ENCODE measurements at places on chromosomes 11 and 22.

DNA sequence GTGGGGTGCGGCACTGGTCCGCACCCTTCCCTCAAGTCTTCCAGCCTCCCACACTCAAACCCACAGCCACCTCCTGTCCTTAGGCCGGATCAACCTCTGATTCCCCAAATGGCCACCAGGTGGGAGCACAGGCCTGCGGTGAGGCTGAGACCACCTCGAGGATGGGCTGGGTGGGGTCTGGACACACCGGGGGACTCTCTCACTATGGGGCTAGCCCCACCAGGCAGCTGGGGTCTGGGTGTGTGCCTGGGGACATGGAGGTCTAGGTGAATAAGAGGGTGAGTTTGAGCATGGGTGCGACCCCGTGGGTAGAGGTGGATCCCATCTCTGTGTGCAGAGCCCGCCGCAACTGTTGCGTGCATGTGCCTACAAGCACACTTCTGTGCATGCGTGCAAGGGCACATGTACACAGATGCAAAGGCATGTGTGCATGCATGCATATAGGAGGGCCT, 32.6 kb downstream of the MYO18B start:
- DNase-seq: no peak

DNA sequence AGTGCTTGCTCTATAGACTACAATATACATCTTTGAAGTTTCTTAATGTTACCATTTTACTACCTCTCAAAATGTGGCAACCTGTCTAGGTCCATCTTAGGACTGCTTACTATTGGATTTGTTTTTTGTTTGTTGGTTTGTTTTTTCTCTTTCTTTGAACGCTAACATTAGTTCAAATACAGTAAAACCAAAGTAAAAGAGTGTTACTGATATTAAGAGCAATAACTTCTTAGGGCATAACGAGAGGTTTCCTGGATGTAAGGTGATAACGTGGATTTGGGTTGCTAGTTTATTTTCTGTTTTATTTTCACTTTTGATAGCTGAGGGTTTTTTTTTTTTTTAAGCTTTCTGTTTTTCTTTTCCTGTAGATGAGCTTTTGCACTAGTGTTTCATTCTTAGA, 43.6 kb downstream of the TMEM135 start:
- no peak for DNase-seq

DNA sequence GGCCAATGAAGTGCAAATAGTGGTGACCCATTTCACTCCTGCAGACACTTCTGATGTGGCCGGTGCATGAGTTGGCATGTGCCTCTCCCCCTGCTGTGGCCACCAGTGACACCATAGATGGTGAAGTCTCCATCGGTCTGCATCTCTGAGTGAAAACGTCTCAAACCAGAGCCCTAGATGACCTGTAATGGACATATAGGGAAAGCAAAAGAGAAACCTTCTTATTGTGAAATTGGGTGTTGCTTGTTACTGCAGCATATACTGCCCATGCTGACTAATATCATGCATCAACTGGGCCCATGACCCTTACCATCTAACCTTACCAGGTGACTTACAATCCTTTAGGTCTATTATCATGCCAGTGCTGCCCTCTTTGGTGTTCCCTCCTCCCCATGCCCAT, 11.7 kb upstream of the VPS37C start:
- DNase-seq: no peak

DNA sequence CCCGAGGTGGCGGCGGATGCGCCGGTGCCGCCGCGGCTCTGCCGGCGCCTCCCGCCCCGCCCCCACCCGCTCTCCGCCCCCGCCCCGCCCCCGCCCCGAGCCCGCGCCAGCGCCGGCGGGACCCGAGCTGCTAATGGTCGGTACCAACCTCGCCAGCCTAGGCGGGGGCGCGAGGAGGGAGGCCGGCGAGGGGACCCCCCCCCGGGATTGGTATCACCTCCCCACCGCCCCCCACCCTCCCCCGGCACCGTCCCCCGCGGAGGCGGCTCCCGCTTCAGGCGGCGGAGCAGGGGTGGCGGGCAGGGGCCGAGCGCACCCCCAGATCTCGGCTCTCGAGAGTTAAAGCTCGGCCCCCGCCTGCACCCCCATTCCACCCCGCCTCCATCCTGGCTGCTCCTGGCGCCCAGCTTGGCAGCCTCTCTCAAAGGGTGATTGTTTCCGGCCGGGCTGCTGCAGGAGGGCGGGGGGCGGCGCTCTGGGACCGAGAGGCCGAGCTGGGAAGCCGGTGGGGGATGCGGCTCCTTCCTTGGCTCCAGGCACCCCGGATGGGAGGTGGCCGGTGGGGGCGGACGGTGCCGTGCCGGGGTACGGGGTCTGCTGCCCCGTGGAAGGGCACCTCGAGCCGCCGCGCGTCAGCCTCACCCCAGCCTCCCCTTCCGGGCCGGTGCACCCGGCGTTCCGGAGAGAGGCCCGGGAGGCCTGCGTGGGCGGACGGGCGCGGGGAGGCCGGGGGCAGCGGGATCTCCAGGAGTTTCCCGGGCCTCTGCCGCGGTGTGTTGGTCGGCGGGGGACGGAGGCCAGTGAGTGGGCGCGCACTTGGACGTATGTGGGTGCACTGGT, at the start of gene B3GAT1:
Gene B3GAT1 (minus strand): TSS at position 40 of the 840 bp plus-strand sequence. CDS start 24,583 bp downstream, outside the sequence.
- peak; percentile 92 for DNase-seq

DNA sequence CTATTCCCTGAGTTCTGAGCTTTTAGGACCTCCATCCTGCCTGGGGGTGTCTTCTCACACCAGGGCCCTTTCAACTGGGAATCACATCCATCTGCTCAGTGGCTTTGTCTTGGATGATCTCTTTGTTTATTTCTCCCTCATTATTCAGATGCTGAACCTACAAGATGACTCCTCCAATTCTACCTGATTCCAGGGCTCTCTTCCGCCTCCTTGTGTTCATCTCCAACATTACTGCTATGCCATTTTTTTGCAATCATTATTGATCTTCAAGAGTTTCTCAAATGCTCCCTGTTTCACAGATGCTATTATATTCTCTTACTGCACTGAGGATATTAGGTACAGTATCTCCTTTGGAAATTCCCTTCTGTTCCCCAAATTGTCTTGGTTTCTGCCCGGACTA, 307.7 kb downstream of the SHANK2 start:
- no peak for DNase-seq

DNA sequence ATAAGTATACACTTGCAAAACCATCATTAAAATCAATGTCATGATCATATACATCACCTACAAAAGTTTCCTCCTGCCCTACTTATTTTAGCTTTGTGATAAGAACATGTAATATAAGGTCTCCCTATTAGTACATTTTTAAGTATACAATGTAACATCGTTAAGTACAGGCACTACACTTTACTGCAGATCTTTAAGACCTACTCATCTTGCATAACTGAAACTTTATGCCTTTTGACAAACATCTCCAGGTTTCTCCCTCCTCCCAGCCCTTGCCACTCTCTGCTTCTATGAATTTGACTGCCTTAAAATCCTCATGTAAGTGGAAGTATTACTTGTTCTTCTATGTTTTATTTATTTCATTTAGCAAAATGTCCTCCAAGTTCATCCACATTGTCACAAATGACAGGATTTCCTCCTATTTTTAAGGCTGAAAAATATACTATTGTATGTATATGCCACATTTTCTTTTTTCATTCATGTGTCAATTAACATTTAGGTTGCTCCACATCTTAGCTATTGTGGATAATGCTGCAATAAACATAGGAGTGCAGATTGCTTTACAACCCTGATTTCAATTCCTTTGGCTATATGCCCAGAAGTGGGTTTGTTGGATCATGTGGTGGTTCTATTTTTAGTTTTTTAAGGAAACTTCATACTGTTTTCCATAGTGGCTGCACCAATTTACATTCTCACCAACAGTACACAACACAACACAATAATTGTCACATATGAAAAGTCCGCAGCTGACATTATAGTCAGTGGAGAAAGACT, 471.1 kb upstream of the ANO3 start:
- DNase-seq: no peak

DNA sequence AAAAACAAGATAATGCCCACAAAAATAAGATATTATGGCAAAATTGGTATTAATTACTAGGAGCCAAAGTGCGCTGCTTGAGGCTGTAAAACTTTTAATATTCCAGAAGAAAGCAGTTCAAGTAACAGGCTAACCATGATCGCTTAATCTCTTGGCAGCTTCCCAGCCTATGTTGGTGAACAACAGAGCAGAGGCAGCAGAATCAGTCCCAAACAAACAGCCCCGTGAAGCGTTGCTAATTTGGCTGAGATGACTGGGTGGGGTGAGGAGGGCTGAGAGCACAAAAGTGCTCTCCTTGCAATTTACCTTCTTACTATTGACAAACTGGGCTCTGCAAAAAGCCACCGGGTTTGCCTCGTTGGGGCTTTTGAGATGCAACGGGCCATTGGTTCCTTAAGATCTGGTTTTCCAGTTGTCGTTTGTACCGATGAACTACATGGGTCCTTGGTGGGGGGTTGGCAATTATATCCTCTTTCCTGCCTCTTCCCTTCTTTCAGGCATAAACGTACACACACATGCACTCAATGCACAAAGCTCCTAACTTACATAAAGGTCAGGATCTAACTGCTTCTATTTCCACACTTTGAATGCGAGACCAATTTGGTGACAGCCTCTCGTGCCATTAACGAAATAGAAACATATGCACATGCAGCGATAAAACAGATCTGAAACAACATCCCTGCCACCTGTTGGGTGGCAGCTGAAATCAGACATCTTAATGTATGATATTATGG, 407.6 kb upstream of the CADM1 start:
- DNase-seq: no peak

DNA sequence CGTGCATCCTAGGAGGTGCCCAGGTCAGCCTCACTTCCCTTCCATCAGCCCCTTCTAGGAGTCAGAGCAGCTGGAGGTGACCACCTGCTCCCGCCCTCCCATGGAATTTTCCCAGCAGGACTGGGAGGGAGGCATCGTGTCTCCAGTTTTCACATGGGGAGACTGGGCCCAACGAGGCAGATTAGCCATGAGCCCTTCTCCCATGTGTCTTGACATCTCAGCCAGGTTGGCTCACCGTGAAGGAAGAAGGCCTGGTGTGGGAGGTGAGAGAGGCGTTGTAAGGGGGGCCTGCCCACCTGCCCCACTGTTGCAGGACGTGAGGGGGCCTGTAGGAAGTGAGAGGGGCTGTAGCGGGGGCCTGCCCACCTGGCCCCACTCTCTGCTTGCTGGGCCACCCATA, 1521.4 kb downstream of the BRD1 start:
- DNase-seq: no peak

DNA sequence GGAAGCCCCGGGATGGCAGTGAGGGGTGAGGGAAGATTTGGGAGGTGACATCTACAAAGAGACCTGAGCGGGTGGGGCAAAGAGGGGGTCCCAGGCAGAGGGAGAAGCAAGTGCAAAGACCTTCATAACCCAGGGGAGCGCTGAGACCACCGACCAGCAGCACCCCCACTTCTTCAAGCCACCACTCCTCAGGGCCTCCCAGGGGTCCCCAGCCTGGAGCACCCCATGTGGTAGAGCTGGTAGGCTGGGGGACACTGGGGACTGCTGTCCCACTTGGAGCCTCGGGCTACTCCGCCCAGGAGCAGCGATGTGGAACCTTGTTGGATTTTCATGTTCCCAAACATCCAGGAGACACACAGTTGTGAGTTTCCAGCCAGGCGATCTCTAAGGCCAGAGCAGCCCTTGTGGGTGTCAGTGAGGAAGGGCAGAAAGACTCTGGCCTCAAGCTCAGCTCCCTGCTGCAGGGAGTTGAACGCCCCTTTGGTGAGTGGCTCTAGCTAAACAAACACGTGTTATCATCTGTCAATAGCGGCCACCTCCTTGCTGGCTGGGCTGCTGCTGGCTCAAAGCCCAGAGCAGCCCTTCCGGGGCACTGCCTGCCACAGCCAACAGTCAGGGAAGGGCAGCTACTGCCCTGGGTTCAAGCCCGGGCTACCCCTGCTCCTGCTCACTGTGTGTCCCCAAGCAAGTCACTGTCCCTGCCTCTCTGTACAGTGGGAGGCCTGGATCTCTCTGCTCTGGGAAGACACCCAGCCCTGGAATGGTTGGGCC, 25.7 kb upstream of the CHKA start:
- no peak for DNase-seq

DNA sequence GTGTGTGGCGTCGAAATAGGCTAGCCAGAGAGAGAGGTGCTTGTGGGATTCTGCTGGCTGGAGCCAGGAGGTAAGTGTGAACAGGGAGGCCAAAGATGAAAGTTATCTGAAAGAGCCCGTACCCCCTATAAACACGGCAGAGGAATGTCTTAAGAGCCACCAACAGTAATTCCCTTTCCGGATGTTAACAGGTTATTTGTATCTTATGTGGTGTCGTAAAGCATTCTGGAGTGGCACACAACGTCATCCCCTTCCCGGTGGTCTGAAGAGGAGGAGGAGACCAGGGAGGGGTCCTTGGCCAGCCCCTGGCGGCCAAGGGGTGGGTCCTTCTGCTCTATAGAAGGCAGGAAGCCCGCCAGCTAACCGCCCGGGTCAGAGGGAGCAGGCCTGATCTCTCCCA, 39.5 kb downstream of the MACROD1 start:
- DNase-seq: no peak

DNA sequence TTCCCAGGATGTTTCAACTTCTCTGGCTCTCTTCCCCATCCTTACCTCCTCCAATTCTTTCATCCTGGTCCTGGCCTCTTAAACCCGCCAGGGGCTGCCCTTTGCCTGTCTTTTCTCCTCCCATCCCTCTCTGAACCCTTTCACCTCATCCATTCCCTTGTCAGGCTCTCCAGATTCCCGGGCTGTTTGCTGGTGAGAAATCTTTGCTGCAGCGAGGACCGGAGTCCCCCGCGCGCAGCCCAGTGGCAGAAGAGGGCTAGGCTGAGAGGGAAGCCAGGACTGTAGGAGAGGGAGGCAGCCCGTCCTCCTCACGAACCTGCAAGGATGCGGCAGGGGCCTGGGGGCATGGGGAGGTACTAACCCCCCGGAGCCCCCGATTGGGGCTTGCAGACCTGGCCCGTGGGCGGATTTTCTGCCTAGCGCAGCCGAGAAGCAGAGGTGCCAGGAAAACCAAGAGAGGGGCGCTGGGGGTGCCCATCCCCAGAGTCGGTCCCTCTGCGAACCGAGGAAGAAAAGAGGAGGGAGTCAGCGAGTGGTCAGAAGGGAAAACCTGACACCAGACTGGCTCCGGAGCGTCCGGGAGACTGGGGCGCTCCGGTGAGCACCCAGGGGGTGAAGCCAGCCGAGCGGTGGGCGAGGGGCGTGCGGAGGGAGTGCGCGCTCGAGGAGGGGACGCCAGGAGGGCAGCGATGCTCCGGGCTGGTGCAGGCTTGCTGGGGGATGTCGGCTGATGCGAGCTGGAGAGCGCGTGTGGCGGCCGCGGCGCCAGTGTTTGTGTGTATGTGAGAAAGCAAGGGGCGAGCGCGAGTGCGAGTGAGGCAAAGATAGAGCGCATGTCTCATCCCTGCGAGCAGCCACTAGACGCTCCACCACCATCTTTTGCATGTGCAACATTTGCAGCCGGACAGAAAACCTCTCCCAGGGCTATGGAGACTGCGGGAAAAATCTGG, at the start of gene GRIA4:
Gene GRIA4 (plus strand): TSS at position 242 of the 950 bp plus-strand sequence. CDS start 925 bp downstream, outside the sequence.
- DNase-seq: peak; percentile 64
